Gastroesophageal sphincter (tissue), 4 donors: ENCODE measurements at places on chromosomes 3 and 15. TPM values are rescaled to one million over a fixed set of nuclear protein-coding genes. Genes with fewer than 3 reads are reported as not detected.
A peak's percentile ranks its signal among the peaks of the same experiment; 100 is the strongest.

The TRPM1 gene
- not detected for total RNA-seq

DNA sequence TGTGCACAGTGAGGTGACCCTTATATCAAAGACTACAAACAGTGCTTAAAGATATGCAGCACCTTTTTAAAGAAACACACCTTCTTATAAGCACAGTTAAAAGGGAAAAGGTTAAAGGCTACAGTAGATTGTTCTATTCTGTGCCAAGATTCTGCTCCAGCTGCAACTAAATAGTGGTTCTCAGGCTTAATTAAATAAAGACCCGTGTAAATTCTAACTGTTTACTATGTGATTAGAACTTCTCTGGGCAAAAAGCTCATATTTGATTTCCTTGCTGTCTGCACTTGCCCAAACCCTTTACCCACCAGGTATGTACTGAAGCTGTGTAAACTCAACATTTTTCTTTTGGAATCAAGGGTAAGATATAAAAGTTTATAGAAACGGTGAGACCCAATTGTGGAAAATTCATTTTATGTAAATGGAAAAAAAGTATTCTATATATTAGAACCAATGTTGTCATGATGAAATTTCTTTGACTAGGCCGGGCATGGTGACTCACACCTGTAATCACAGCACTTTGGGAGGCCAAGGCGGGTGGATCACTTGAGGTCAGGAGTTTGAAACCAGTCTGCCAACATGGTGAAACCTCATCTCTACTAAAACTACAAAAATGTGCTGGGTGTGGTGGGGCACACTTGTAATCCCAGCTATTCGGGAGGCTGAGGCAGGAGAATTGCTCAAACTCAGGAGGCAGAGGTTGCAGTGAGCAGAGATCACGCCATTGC is 230.6 kb downstream of the MECOM start:
- ATAC-seq: no peak

- no peak for ATAC-seq
Observed at GRCh38 chr15:74584779-74585178, 30.9 kb upstream of the CLK3 start.

GRCh38 chr3:54841471-54841870 is 86.4 kb downstream of the LRTM1 start:
- no peak for ATAC-seq

GRCh38 chr3:144351011-144351410 is 379.4 kb downstream of the DIPK2A start:
- ATAC-seq: no peak

DNA sequence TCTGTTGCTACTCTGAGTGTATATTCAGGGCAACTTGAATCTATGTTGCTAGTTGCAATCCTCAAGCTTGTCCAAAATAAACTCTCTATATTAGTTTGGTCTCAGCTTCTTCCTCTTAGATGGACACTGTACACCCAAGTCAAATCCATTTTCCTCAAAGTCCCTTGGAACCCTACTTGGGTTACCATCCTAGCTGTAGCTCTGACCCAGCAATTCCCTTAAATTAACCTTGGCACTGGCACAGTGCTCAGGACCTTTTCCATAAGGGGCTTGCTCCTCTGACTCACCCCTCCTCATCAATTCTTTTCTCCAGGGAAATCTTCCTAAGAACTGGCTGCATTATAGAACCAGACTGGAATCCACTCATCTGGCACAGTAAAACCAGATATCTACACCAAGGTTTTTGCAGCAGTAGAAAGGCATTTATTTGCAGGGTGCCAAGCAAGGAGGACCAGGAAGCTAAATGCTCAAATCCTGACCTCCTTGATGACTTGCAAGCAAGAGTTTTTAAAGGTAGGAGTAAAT is 44.9 kb upstream of the B3GALNT1 start:
- no peak for ATAC-seq

- ATAC-seq: no peak
Observed at GRCh38 chr3:142127941-142128658, 21.2 kb downstream of the TFDP2 start.

- no peak for ATAC-seq
Observed at GRCh38 chr3:145294572-145294971, 866.4 kb downstream of the PLOD2 start.

The BMF gene
- total RNA-seq: 5.3 TPM

The P2RY1 gene
- 1.1 TPM for total RNA-seq

DNA sequence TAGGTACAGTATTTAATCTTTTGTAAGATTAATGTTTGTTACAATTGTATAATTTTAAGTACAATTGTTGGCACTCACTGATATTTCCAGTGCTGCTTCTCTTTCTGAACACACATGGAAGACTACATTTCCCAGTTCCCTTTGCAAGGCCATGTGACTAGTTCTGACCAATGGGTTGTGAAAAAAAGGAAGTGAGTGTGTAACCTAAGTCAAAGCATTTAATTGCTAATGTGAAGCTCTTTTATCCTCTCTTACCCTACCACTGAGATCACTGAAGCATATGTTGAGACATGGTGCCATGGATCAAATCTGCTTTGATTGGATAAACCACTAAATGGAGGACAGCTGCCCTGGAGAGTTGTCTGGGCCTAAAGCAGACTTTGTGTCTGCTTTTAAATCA is 83.9 kb upstream of the PLXND1 start:
- peak; percentile 65 for ATAC-seq

The AADACL2 gene
- not detected for total RNA-seq

The GNB4 gene
- total RNA-seq: 74.2 TPM
